ENCODE measurements at places on chromosomes 6 and 20. TPM values are rescaled to one million over a fixed set of nuclear protein-coding genes. Genes with fewer than 3 reads are reported as not detected.

DNA sequence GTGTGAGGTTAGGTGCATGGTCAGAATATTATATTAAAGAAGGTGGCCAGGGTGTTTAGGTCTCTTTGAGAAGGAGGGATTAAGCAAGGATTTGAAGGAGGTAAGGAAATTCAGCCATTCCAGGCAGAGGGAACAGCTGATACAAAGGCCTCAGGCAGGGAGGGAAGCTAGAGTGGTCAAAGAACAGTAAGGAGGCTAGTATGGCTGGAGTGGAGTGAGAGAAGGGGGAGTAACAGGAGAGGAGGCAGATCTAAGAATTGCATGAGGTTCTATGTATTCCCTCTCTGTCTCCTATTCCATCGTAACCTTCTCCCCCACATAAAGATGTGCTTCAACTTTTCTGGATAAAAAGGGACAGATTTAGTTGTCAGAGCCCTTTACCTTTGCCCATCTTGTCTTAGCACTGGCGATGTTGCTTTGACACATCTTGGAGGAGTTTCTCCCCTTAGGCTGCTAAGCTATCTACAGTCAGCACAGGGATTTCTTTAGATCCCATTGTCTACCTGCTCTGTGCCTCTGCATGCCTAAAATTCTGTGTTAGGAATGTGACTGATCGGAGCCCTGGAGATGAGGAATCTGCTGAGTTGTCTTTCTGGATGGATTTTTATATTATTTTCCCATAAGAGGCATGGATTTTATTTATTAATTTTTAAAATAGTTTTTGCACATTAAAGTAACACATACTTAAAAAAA is 59.9 kb downstream of the KLHL31 start:
- no peak for DNase-seq
- no peaks in the 10 kb centered on the region for H3K36me3 ChIP-seq
- no peak overlapping the region for H3K4me3 ChIP-seq
- H3K27me3 ChIP-seq, result peaks cover 2% of the 10 kb centered on the region

DNA sequence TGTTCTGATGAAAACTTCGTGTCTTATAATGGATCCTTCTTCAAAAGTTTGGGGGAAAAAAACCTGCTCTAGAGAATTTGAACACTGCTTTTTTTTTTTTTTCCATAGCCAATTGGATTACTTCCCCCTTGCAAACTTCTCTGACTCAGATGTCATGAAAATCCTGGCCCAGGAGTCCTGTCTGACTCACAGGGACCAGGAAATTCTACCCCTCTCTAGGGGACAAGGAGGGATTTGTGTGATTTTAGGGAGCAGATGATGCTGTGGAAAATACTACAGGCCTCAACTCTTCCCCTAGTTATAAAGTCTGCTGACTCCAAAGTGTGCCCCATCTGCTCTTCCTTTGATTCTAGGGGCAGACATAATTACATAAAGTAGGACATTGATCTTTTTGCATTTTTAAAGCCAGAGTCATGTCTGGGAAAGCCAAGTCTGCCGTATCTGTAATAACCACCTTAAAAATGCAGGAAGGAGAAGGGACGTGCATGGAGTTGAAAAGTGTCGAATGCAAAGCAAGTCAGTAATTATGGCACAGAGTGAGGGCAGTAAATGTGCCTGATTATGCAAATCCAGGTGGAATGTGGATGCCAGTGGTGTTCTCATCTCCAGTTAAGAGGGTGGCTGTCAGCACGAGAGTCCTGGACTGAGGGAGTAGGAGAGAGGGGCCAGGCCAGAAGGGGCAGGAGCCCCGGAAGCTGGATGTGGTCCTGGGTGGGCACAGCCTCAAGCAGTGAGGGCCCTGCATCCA is 144.3 kb upstream of the SULF2 start:
- no peak overlapping the region for H3K4me3 ChIP-seq
- H3K27me3 ChIP-seq, result peaks cover 11% of the 10 kb centered on the region
- no peak overlapping the region for H3K27ac ChIP-seq
- no peaks in the 10 kb centered on the region for H3K4me1 ChIP-seq

DNA sequence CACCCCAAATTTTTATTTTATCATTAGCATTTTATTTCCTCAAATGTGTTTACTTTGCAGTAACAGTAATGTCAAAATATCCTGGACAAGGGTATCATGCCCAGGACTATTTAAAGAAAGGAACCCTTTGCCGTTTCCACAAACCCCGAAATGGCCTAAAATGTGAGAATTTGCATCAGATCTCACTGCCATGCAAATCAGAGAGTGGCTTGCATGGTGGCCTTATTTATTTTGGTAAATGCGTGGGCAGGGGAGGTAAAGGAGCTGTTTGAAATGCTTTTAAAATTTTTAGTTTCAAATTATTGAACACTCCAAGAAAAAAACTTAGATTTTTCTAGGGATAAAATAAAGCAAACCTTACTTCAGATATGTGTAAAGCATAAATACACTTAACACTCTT is 43.8 kb downstream of the ADAT2 start:
- H3K4me1 ChIP-seq, result peaks cover 4% of the 10 kb centered on the region
- H3K27me3 ChIP-seq, result no peaks in the 10 kb centered on the region
- no peak overlapping the region for H3K27ac ChIP-seq

- H3K4me1 ChIP-seq, result no peaks in the 10 kb centered on the region
- peaks cover 2% of the 10 kb centered on the region for H3K27me3 ChIP-seq
- no peak overlapping the region for H3K27ac ChIP-seq
- no peaks in the 10 kb centered on the region for H3K36me3 ChIP-seq
- DNase-seq, result no peak
- no peak overlapping the region for H3K4me3 ChIP-seq
Observed at GRCh38 chr6:74128536-74128935, 432.5 kb downstream of the CD109 start.

GRCh38 chr20:208942-209566 is 18.0 kb upstream of the DEFB129 start:
- H3K36me3 ChIP-seq, result no peaks in the 10 kb centered on the region
- no peaks in the 10 kb centered on the region for H3K4me1 ChIP-seq
- H3K27ac ChIP-seq, result no peak overlapping the region

GRCh38 chr6:81362246-81362645 is 390.2 kb downstream of the TENT5A start:
- H3K4me3 ChIP-seq, result no peak overlapping the region
- no peaks in the 10 kb centered on the region for H3K36me3 ChIP-seq
- H3K27me3 ChIP-seq, result no peaks in the 10 kb centered on the region
- H3K4me1 ChIP-seq, result no peaks in the 10 kb centered on the region

GRCh38 chr6:170188571-170189001 is 102.3 kb downstream of the DLL1 start:
- H3K4me3 ChIP-seq, result no peak overlapping the region
- H3K36me3 ChIP-seq, result no peaks in the 10 kb centered on the region
- no peaks in the 10 kb centered on the region for H3K27me3 ChIP-seq
- no peaks in the 10 kb centered on the region for H3K4me1 ChIP-seq
- no peak for DNase-seq

DNA sequence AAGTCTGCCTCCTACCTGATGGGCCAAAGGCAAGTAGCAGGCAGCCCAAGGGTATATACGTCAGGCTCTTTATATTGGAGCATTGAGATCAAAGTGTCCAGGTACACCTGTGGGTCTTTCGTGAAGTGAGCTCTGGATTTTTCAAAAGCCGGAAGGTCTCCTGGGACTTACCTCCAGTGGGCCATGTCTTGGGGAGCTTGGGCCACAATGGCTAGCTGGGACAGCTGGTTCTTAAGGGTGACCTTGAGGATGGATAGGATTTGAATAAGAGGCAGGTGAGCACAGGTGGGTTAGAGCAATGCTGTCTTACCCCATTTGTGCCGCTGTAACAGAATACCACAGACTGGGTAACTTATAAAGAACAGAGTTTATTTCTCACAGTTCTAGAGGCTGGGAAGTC is 153.4 kb downstream of the CDC5L start:
- no peaks in the 10 kb centered on the region for H3K36me3 ChIP-seq
- no peak overlapping the region for H3K4me3 ChIP-seq
- H3K4me1 ChIP-seq, result no peaks in the 10 kb centered on the region
- no peak for DNase-seq

DNA sequence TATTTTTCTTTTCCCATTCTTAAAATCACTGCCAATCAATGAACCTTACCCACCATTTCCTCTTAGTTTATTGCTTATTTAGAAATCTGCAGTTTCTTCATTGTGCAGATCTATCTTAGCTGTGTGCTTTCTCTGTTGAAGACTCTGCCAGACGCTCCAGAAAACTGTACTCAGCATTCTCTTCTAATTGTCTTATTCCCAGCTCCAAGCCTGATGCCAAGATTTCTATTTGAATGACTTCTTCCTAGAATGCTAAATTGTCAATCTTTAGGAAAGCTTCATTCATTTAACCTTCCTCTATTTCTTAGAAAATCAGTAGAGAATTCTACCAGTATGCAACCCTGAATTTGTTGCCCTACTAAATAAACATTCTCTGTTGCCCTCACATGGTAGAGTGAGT is 308.9 kb downstream of the KHDRBS2 start:
- DNase-seq, result no peak
- H3K4me3 ChIP-seq, result no peak overlapping the region
- no peaks in the 10 kb centered on the region for H3K4me1 ChIP-seq
- H3K27ac ChIP-seq, result no peak overlapping the region
- H3K36me3 ChIP-seq, result no peaks in the 10 kb centered on the region

DNA sequence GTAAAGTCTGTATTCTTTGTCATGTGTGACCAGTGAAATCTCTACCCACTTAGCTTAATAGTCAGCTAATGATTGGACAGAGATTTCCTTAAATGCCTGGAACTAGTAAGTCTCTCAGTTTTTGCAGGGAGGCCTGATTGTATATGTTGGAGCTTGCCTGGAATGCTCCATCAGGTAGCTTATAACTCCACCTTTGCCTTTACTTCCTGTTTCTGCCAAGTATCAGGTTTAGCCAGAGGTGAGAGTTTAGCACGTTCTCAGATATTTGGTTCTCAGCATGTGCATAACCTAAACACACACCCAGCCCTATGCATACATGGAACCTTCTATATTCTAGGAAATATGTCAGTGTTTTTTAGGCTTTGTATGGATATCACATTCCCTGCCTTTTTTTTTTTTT is 435.3 kb downstream of the CDKAL1 start:
- no peak overlapping the region for H3K4me3 ChIP-seq
- H3K27ac ChIP-seq, result no peak overlapping the region
- no peaks in the 10 kb centered on the region for H3K4me1 ChIP-seq

- H3K4me1 ChIP-seq, result peaks cover 44% of the 10 kb centered on the region
- H3K27me3 ChIP-seq, result no peaks in the 10 kb centered on the region
Observed at GRCh38 chr6:11212664-11213063, 19.8 kb downstream of the NEDD9 start.

DNA sequence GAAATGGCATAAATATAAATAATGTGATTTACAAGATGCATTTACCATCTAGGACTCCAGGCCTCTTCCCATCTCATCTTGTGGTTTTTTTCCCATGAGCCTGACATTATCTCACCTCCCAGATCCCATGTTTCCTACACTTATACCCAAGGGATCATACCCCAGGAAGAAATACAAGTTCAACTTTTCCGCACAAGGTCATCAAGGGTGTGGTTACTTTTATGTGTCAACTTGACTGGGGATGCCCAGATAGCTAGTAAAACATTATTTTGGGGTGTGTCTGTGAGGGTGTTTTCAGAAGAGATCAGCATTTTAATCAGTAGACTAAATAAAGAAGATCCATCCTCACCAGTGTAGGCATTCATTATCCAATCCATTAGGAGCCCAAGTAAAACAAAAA is 176.3 kb upstream of the TNFAIP3 start:
- DNase-seq, result no peak
- H3K36me3 ChIP-seq, result no peaks in the 10 kb centered on the region
- peaks cover under 1% of the 10 kb centered on the region for H3K27me3 ChIP-seq
- no peak overlapping the region for H3K4me3 ChIP-seq
- H3K4me1 ChIP-seq, result peaks cover 20% of the 10 kb centered on the region

DNA sequence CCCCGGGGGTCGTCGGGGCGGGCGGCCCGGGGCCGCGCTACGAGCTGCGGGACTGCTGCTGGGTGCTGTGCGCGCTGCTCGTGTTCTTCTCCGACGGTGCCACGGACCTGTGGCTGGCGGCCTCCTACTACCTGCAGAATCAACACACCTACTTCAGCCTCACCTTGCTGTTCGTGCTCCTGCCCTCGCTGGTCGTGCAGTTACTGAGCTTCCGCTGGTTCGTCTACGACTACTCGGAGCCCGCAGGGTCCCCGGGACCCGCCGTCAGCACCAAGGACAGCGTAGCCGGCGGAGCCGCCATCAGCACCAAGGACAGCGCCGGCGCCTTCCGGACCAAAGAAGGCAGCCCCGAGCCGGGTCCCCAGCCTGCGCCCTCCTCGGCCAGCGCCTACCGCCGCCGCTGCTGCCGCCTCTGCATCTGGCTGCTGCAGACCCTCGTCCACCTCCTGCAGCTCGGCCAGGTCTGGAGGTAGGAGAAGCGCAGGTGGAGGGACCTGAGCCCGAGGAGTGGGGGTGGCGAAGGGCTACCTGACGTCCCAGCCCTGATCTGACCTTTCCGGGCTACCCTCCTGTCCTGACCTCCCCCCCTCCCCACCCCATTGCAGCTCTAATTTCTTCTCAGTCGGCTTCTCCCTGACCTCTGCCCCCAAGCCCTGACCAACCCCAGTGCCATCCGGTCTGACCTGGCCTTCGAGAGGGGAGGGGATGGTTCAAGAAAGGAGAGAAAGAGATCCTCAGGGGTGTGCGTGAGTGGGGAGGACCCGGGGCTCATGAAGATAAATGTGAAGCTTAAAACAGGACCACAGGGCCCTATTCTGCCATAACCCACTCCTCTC is 558 bp downstream of the XKR7 start:
- no peak overlapping the region for H3K27ac ChIP-seq
- H3K27me3 ChIP-seq, result peaks cover 53% of the 10 kb centered on the region
- peaks cover 2% of the 10 kb centered on the region for H3K4me1 ChIP-seq
- H3K4me3 ChIP-seq, result peak overlapping the region; percentile 70
- H3K36me3 ChIP-seq, result no peaks in the 10 kb centered on the region

- no peaks in the 10 kb centered on the region for H3K27me3 ChIP-seq
- H3K27ac ChIP-seq, result peak overlapping the region; percentile 5
- H3K4me3 ChIP-seq, result no peak overlapping the region
- no peak for DNase-seq
- H3K36me3 ChIP-seq, result peaks cover 41% of the 10 kb centered on the region
Observed at GRCh38 chr6:106197441-106197840, 111.3 kb downstream of the PRDM1 start.

DNA sequence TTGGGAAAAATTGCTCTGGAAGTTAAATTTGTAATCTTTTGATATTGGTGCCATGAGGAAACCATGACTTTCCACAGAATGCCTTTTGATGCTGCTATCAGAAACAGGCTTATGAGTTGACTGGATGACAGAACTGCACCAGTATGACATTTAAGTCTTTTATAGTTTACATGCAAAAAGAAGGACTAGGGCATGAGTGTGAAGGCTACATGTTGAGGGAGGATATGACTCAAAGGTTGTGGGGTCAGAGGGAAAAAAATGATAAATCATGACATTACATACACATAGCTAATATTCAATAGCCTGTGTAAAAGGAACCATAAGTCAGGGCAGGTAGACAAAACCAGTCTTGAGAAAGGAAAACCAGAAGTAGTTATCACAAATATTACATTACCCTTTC is 182.2 kb downstream of the COL12A1 start:
- H3K36me3 ChIP-seq, result no peaks in the 10 kb centered on the region
- no peak overlapping the region for H3K4me3 ChIP-seq
- H3K4me1 ChIP-seq, result no peaks in the 10 kb centered on the region
- H3K27me3 ChIP-seq, result no peaks in the 10 kb centered on the region
- H3K27ac ChIP-seq, result no peak overlapping the region

GRCh38 chr6:90217506-90218127 is 79.0 kb downstream of the BACH2 start:
- DNase-seq, result no peak
- peaks cover 25% of the 10 kb centered on the region for H3K4me1 ChIP-seq
- no peak overlapping the region for H3K4me3 ChIP-seq

RBPJL gene
- total RNA-seq, result not detected

UNC5CL gene
- 1.8 TPM for total RNA-seq

EYS gene
- not detected for total RNA-seq

BPIFB1 gene
- total RNA-seq, result not detected

FAM83D gene
- total RNA-seq, result 12.4 TPM

CEP162 gene
- 7.3 TPM for total RNA-seq

SLC17A3 gene
- total RNA-seq, result 0.21 TPM

RAET1G gene
- total RNA-seq, result not detected

DDO gene
- not detected for total RNA-seq

SLC35D3 gene
- total RNA-seq, result not detected
